ENCODE measurements at places on chromosomes 6 and 20.

GRCh38 chr6:120320481-120321162 is 971.1 kb upstream of the MAN1A1 start:
- no peak for DNase-seq

- no peak for DNase-seq
These were observed 7.1 kb upstream of the TXNDC5 start for GRCh38 chr6:7917729-7918128.

DNA sequence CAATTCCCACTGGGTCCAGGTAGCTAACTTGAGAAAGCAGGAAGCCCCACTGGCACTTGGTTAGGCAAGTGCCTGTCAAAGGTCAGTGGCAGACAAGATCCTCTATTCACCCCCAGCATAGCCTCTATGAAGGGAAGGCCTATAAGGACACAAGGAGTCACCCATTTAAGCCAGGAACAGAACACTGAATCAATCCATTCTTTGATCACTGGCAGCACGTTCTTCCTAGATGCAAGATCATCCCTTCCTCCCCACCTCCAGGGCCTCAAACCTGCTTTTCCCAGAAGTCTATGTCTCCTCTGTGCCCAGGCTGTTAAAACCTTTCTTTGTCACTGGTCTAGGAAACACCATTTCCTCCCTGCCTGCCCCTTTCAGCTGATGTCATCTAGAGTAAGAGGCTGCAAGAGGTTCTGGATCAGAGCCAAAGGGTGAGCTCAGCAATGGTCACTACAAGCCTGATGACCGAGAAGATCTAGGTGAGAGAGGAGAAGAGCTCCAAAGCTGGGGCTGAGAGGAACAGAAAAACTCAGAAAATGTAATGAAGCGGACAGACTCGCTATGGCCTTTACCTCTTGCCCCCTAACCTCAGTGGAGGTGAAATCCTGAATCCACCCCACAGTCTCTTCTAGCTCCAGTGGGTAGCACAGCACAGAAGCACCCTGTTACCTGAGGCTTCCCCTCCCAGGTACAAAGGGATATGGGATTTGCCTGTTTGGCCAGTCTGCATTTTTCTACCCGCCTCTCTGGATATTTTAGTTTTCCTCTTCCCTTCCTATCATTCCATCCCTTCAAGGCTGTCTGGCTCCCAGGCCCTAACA is 1.8 kb downstream of the GTPBP2 start:
- no peak for DNase-seq

DNA sequence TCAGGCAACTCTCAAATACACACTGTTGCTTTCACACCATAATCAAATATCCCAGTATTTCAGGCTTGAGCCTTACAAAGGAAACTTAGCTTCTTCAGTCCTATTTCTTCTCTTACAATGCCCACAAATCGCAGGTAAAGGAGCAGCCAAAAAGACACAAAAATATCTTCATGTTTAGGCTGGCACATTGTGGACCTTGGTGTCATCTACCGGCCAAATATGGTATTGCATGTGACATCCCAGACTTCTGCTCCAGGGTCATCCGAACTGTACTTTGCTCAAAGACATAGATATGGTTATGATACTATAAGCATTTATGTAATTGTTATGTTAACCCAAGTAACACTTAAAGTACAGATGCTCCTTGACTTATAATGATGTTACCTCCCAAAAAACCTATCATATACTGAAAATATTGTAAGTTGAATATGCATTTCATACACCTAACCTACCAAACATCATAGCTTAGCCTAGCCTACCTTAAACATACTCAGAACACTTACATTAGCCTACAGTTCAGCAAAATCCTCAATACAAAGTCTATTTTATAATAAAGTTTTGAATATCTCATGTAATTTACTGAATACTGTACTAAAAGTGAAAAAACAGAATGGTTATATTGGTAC is 4.6 kb downstream of the OR2H2 start:
- DNase-seq, result peak; percentile 50

DNA sequence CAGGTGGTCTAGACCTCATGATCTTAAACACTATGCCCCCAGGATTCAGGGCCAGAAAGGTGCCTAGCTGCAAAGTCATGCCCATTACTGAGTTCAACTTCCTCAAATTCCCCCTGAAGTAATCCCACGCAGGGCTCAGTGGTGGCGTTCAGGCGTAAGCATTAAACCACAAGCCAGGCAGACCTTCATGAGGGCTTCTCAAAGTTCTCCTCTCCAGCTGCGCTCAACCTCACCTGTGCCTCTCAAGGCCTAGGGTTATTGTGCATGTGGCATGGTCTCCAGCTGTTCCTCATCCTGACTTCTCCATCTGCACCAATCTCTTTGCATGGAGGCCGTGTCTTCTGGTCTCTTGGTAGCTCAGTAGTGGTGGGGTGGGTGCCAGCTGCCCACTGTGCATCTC is 113.6 kb downstream of the TSHZ2 start:
- no peak for DNase-seq

GRCh38 chr6:168427184-168427583 is 13.8 kb upstream of the SMOC2 start:
- DNase-seq, result no peak

DNA sequence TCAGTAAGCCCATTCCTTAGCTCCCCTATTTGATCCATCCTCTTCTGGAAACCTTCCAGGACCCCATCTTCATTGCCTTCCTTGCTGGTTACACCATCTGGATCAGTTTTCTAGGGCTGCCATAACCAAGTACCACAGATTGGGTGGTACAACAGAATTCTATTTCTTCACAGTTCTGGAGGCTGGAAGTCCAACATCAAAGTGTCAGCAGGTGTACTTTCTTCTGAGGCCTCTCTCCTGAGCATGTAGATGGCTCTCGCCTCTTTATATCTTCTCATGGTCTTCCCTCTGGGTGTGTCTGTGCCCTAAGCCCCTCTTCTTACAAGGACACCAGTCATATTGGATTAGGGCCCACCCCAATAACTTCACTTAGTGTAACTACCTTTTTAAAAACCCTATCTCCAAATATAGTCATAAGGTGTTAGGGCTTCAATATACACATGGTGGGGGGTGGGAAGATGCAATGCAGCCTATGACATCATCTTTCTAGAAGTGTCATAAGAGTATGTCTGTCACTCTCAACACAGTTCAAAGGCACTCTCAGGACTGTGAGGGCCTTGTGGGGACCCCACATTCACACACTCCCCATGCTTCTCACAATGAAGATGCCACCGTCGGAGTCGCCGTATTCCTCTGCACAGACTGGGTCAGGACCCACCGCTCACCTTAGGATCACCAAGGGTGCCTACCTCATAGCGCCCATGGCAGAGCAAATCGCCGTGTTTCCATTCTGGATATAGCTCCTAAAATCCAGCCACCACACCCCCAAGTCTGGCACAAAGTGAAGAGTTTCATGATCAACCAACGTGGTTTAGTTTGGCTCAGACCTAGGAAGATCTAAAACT is 12.2 kb upstream of the PRND start:
- DNase-seq, result no peak

DNA sequence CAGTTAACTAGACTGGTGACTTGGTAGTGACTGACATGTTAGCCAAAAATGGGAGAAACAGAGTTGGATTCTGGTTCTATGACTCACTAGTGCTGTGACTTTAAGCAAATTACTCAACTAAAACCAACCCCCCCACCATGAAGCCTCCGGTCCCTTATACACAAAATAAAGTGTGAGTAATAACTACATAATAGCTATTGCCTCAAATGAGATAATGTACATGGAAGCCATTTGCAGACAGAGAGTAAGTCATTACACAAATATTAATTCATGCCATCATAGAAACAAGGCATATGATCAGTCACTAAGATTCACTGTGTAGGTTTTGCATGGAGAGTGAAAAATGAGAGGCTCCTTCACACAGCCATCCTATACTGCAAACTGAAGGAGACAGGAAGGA is 111.9 kb downstream of the HIVEP2 start:
- no peak for DNase-seq

DNA sequence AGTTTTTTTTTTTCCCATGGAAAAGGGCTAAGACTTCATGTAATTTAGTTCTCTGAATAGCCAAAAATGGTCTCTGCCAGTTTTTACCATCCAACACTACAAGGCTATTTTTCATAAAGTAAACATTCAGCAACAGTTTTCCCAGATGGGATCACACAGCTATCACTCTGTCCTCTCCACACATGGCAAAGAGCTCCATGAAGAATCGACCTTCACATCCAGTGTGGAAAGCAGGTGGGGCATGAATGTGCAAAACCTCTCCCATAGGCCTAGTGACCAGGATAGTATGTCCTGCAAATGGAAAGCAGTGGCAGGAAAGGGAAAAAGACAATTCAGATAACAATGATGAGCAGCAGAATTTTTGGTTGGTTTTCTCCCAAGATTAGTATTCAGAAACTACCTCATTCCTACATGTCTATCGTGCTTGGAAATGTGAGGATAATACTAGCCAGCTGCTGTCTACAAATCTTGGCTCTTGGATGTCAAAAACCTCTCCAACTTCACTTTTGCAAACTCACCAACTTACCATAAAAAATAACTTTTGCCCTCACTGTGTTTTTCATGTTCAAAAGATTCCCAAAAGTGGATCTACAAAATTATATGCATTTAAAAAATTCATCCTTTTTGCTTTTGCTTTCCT is 159.7 kb upstream of the MCHR2 start:
- no peak for DNase-seq
